ENCODE measurements at places on chromosomes 3 and 15. TPM values are rescaled to one million over a fixed set of nuclear protein-coding genes. Genes with fewer than 3 reads are reported as not detected.

GRCh38 chr3:107881509-107881908 lies 209.3 kb downstream of the CD47 start:
- no peak for DNase-seq

GRCh38 chr3:60402931-60403330 lies 848.3 kb downstream of the FHIT start:
- DNase-seq, result no peak

DNA sequence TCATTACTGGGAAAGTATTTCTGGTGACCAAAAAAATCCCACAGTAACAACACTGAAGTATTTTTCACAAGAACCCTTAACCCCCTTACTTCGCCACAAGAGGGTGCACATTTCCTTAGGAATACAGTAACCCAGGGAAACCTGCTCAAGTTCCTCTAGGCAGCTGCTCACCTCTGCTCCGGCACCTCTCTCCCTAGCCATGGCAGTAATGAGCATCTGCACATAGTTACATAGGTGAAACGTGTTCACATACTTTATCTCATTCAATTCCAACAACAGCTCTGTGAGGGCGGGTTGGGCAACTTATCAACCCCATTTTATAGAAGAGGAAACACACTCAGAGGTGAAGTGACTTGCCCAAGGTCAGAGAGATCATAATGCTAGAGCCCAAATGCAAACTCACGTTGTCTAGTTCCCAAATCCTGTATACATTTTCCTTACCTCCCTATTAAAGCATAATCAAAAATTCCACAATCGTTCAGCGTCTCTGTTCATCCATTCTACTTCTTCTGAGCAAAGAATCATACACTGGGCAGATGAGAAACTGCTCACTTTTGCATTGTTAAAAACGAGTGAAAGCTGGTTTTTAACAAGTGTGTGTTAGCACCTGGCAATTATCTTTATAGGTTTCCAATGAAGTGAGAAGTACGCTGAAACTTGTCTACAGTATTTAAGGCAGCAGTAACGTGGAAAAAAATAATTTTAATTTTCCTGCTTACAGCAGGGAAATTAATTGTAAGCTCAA lies 90.7 kb downstream of the IGF2BP2 start:
- no peak for DNase-seq

- no peak for DNase-seq
Measured at GRCh38 chr15:66094331-66094730, 159.2 kb downstream of the MEGF11 start.

GRCh38 chr3:70530626-70531025 lies 218.2 kb upstream of the MDFIC2 start:
- DNase-seq, result no peak

- no peak for DNase-seq
Measured at GRCh38 chr3:31952205-31952604, 28.9 kb downstream of the OSBPL10 start.

GRCh38 chr3:152621006-152621868 lies 213.7 kb upstream of the P2RY1 start:
- no peak for DNase-seq

- no peak for DNase-seq
Measured at GRCh38 chr3:197680955-197681521, 55.7 kb downstream of the RUBCN start.

DNA sequence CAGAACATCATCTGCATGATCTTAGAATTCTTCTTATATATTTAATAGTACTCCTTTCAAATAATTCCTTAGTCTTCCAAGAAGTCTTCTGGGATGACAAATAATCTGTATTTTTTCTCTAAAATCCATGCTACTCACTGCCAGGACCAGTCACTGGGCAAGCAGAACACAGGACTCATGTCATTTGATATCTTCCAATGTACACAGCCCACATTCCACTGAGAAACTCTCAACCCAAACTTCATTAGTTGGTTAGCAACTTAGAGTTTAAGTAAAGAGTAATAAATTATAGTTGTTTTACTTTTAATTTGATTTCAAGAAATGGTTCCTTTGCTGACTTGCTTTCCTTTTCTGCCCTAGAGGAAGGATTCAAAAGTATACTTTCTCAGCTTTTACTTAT lies 317.0 kb downstream of the VGLL3 start:
- no peak for DNase-seq

- no peak for DNase-seq
Measured at GRCh38 chr3:119570229-119570628, 9.1 kb upstream of the ADPRH start.

DNA sequence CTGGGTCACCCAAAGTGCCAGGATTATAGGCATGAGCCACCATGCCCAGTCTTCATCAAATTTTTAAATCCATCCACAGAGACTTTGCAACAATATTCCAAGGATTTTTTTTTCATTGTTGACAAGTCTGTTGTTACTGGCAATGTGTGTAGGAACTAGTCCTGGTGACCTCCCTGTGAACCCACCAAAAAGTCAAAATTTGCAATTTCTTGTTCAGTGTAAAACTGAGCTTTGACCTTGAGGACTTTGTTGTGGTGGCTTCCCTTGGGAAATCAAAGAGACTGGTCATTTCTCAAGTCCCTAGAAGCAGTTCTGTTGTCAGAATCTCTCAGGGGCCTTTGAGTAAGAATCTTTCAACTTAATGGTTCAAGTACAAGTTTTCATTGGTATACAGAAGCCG lies 36.9 kb upstream of the COL8A1 start:
- DNase-seq, result no peak

- DNase-seq, result no peak
Measured at GRCh38 chr3:33215739-33216138, 2.9 kb downstream of the SUSD5 start.

GRCh38 chr3:172648747-172649146 lies 62.1 kb downstream of the NCEH1 start:
- no peak for DNase-seq

- DNase-seq, result no peak
Measured at GRCh38 chr3:169363318-169364265, 299.9 kb downstream of the MECOM start.

- DNase-seq, result no peak
Measured at GRCh38 chr3:195095704-195096036, 175.3 kb downstream of the XXYLT1 start.

- DNase-seq, result no peak
Measured at GRCh38 chr15:72236381-72237003, 5.5 kb upstream of the PKM start.

The TYRO3 gene
- 157 TPM for polyA plus RNA-seq

The PHLDB2 gene
- polyA plus RNA-seq, result 29.8 TPM

The MRAS gene
- polyA plus RNA-seq, result 30.0 TPM

The NDN gene
- polyA plus RNA-seq, result 85.7 TPM

The PTX3 gene
- 5.5 TPM for polyA plus RNA-seq

The PLA2G4F gene
- polyA plus RNA-seq, result 22.3 TPM

The GOLGA8J gene
- polyA plus RNA-seq, result 1.2 TPM

The LPCAT4 gene
- polyA plus RNA-seq, result 41.2 TPM
